ENCODE measurements at places on chromosomes 2 and 18. TPM values are rescaled to one million over a fixed set of nuclear protein-coding genes. Genes with fewer than 3 reads are reported as not detected.
A peak's percentile ranks its signal among the peaks of the same experiment; 100 is the strongest.

GRCh38 chr2:17617955-17618354 lies 77.5 kb downstream of the VSNL1 start:
- no peak for DNase-seq

SLC30A3 gene
- 0.17 TPM for total RNA-seq

GRCh38 chr2:5794012-5794411 lies 101.8 kb downstream of the SOX11 start:
- DNase-seq: no peak

DNA sequence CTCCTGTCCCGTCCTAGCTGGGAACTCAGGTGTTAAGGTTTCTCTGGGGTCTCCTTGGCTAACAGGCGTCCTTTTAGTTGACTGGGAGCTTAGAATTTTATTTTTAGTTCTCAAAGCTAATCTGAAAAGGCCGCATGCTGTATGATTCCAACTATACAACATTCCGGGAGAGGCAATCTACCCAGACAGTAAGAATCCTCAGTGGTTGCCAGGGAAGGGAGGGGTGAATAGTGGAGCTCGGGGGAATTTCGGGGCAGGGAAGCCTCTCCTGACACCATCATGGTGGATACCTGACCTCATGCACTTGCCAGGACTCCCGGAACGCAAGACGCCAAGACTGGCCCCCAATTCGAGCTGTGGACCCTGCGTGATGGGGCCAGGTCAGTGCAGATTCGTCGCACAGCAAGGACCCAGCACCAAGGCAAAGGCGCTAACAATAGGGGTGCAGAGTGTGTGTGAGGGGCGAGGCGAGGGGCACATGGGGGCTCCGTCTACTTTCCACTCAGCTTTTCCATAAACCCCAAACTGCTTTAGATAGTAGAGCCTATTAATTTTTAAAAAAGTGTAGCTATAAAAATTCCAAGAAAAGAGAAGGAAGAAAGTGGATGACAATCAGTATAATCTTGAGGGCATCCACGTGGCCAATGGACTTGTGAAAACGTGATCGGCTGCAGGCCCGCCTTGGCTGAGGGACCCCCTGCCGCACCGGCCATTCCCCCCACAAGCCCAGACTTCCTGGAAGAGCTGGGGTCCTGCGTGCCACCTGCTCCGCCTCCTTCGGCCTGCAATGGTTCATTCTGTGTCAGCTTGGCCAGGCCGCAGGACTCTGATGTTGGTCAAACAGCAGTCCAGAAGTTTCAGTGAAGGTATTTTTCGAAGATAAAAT lies 17.3 kb downstream of the PDCD1 start:
- no peak for DNase-seq

DOK1 gene
- 46.0 TPM for total RNA-seq

CRYBA2 gene
- total RNA-seq: not detected

DNA sequence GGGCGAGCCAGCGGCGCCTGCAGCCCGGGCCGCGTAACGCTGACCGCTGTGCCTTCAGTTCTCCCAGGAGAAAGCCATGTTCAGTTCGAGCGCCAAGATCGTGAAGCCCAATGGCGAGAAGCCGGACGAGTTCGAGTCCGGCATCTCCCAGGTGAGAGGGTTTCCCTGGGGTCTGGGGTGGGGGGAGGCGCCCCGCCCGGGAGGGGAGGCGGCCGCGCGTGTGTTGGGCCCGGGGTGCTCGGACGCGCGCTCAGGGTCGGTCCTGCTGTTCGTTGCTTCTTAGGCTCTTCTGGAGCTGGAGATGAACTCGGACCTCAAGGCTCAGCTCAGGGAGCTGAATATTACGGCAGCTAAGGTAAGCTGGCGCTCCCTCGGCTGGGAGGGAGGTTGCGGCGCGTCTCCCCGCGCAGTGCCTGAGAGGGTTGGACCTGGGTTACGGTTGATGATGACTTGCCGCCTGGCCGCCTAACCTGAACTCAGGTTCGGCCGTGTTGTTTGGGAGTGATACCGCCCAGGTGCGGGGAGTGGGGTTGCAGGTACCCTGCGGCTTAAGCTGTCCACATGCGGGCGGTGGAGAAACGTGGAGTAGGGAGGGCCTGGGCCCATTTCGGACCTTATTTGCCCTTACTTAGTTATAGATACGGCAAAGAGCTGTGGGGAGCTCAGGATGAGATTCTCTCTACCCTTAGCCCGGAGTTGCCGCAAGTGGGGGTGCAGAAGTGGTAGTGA lies 638 bp downstream of the RPS7 start:
- peak; percentile 68 for DNase-seq

DNA sequence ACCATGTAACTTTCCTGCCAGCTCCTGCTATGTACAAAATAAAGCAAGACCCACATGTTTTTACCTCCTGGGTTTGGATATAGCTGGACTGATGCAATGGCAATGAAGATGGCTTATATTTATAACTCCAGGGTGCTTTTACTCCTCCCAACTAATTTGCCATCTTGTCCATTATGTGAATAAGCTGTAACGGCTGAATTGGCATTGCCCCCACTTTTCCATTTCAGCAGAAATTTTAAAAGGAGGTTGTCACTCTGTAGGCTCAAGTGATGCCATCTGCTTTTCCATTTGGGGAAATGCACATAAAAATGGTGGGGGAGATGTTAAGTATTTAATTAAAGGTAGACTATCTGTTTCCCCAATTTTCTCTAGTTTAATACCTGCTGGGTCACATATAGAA lies 345.5 kb downstream of the ERBB4 start:
- no peak for DNase-seq

- DNase-seq: no peak
Observed at GRCh38 chr2:128584296-128584890, 265.7 kb upstream of the HS6ST1 start.

Measured in chondrocyte (in vitro differentiated cells).